Lung (tissue), 17 donors: ENCODE measurements at places on chromosomes 12 and 14. TPM values are rescaled to one million over a fixed set of nuclear protein-coding genes. Genes with fewer than 3 reads are reported as not detected.
A peak's percentile ranks its signal among the peaks of the same experiment; 100 is the strongest.

- no peak for DNase-seq
Measured at GRCh38 chr14:24630087-24630871, 3.7 kb downstream of the GZMB start.

CCDC197 gene
- not detected for polyA plus RNA-seq

ACSM4 gene
- not detected for polyA plus RNA-seq

MYO1H gene
- 0.06 TPM for polyA plus RNA-seq

- no peak for DNase-seq
Measured at GRCh38 chr14:72685456-72685855, 208.4 kb downstream of the DPF3 start.

DNA sequence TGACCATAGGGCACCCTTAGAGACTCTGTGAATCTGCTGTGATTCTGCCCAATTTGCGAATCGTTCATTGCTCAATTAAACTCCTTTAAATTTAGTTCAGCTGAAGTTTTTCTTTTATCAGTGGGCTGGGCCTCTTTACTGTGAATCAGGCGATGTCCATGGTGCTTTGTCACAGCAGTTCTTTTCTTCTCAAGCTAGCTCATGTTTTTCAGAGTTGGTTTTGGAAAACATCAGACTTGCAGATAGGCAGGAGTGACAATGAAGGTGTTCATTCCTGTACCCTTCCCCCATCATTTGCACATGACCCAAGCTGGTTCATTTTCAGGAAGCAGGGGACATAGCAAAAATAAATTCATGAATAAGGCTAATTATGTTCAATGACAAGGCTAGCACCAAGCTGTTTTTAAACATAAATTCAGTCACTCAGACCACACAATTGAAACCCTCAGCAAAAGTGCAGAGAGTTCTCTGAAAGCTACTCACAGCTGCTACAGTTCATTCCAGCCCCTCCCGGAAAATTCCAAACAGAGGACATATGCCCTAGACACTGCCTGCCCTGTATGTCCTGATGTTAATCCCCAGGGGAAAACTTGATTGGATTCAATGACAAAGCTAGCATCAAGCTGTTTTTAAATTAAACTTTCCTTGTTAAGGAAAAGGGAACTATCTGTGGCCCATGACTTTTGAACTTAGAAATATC is 383.3 kb downstream of the C12orf75 start:
- DNase-seq = no peak

DNA sequence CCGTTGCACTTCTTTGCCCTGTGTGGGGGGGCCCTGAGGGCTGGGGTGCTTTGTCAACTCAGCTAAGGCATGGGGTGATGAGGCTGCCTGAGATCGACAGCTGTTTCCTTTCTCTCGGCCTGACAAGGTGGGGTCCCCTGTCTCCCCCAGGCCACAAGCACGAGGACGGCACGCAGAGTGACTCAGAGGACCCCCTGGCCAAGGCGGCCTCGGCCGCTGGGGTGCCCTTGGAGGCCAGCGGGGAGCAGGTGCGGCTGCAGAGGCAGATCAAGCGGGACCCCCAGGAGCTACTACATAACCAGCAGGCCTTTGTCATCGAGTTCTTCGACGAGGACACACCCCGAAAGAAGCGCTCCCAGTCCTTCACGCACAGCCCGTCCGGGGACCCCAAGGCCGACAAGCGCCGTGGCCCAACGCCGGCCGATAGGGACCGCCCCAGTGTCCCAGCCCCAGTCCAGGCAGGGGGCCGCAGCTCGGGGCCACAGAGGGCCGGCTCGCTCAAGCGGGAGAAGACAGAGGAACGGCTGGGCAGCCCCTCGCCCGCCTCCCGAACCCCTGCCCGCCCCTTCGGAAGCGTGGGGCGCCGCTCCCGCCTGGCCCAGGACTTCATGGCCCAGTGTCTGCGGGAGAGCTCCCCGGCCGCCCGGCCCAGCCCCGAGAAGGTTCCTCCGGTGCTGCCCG is 18.8 kb downstream of the CEP170B start:
- DNase-seq = no peak

DNA sequence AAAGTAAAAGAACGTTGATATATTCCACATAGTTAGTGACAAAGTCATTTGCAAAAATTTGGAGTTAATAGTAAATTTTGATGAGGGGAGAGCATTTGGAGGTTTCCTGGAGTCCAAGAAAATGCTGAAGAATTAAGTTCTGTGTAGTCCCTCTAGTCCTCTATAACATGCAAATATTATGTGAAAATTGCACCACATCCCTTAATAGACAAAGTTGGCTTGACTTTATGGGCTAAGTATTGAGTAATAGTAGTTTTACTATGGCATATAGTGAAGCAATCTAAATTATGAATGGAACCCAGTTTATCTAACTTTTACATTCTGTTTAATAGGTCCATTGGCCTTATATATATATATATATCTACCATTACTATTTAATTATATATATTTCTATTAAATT is 66.4 kb upstream of the DCN start:
- DNase-seq = no peak

C2CD5 gene
- 14.7 TPM for polyA plus RNA-seq

- peak; percentile 92 for DNase-seq
Measured at GRCh38 chr12:104177663-104178501, 37.7 kb upstream of the TXNRD1 start.

- no peak for DNase-seq
Measured at GRCh38 chr12:66111605-66112004, 18.9 kb downstream of the LLPH start.

ACSS3 gene
- polyA plus RNA-seq = 5.3 TPM

GRCh38 chr14:97458255-97458654 is 661.1 kb downstream of the VRK1 start:
- DNase-seq = no peak

DNA sequence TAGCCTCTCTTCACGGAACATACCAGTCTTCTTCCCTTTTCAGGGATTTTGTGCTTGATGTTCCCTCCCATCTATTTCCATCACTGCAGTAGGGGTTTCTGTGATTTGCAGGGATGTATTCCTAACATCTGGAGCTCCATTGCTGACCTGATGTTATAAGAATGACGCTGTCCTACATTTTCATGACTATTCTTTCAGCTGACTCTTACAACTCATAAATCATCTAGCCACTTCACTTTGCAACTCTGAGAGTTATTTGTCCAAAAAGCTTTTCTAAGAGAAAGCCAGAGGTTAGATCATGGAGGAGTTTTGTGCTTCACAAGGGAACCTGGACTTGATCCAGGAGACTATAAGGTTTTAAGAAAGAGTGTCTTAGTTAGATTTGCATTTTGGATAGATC is 116.6 kb upstream of the FAR2 start:
- DNase-seq = no peak

DNA sequence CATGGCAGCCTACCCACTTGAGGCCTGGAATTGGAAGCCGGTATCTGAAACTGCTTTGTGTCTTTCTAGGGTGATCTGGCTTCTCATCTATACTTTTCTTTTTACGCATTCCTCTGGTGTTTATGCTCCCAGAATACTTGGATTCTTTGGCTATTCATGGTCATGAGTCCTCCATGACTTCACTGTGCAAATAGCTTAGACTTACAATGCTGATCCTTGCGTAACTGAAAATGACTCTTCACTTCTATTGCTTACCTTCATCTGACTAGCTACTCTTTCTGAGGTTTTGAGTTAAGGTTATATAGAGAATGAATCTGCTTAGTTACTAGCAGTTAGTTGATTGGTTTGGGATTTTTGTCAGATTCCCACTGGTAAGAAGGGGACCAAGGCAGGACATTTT is 121.7 kb upstream of the NOVA1 start:
- DNase-seq = no peak

STON2 gene
- polyA plus RNA-seq = 3.1 TPM

CLEC4C gene
- polyA plus RNA-seq = not detected

DNA sequence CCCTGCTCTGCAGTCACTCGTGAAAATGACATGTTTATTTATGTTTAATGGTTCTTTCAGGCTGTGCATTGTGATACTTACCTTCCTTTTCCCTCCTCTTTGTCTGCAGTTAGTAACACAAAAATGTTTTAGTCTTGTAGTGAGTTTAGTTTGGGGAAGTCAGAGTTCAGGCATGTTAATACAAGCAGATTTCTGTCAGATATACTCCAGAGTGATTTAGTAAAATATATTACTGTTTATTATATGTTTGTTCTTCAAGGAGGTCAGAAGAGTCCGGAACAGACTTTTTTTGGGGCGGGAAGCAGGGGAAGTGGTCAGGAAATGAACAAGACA is 28.7 kb downstream of the MSRB3 start:
- DNase-seq = no peak

GRCh38 chr14:61459229-61459628 is 137.8 kb downstream of the PRKCH start:
- DNase-seq = no peak

- no peak for DNase-seq
Measured at GRCh38 chr14:82537831-82538230, 1004.2 kb upstream of the SEL1L start.

DNA sequence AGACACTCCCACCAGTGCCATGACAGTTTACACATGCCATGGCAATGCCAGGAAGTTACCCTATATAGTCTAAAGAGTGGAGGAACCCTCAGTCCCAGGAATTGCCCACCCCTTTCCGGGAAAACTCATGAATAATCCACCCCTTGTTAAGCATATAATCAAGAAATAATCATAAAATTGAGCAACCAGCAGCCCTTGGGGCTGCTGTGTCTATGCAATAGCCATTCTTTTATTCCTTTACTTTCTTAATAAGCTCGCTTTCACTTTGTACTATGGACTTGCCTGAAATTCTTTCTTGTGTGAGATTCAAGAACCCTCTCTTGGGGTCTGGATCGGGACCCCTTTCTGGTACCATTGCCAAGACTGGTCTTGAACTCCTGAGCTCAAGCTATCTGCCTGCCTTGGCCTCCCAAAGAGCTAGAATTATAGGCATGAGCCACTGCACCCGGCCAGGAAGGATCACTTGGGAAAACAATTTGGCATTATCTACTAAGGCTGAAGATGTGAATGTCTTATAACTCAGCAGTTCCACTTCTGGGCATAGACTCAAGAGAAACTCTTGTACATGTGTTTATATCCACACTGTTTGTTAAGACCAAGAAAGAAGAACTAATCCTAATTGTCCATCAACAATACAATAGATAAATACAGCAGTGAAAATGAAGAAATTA is 35.9 kb upstream of the CEP83 start:
- DNase-seq = no peak

GLIPR1L1 gene
- not detected for polyA plus RNA-seq

BIN2 gene
- 12.0 TPM for polyA plus RNA-seq

PRH2 gene
- 0.30 TPM for polyA plus RNA-seq

- DNase-seq = peak; percentile 5
Measured at GRCh38 chr12:131249246-131250027, 295.7 kb downstream of the ADGRD1 start.

GRCh38 chr12:104588047-104588920 is 131.5 kb downstream of the CHST11 start:
- no peak for DNase-seq

GRCh38 chr12:47576289-47576945 is 129.4 kb downstream of the RPAP3 start:
- no peak for DNase-seq

DNA sequence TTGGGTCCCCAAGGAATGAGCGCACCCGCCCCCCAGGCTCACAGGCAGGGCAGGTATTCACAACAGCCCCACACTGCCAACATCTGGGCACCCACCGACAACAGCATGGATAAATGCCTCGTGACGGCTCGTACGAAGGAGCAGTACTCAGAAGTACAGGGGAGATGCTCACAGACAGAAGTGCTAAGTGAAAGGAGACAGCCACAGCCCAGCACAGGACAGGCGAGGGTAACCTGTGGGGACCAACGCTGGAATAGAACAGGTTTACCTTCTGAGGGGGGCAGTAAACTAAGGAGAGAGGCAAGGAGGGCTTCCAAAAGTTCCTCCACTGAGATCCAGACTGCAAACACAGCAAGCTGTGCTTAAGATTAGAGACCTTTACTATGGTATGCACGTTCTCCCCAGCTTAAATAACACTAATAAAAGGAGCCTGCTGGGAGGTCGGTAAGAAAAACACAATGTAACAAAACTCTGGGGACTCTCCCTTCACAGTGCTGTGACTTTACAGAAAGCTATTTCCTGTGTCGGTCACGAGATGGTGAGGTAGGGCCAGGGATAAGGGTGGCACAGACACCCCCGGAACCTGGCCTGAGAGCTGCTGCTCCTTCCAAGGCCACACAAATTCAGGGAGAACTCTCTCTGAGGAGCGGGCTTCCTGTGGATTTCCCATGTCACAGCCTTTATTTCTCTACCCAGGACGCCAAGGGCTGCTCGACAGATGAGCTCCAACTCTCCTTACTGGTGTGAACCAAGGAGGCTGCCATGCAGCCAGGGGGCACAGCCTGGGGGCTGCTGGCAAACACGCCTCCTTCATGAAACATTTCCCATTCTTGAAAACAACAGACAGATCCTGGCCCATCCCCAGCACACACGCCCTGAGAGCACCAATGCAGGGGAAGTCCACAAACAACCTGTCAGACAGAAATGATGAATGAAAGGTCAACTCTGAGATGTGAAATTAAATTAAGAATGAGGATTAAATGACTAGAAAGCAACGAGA is 26.3 kb downstream of the SLC15A4 start:
- DNase-seq = no peak

RFLNA gene
- polyA plus RNA-seq = 1.2 TPM
